A549 treated with CpdA at 1 μM for 4 hours (cell line): ENCODE measurements at places on chromosomes 1 and 21. TPM values are rescaled to one million over a fixed set of nuclear protein-coding genes. Genes with fewer than 3 reads are reported as not detected.

Gene ABL2
- total RNA-seq, result 14.3 to 25.2 TPM (median 15.5 TPM) in 5 replicates

Gene PWP2
- 1.0 to 4.8 TPM (median 2.1 TPM) in 5 replicates for total RNA-seq

Gene FAM89A
- 14.4 to 18.5 TPM (median 17.2 TPM) in 5 replicates for total RNA-seq

Gene TMEM9
- total RNA-seq, result 79.3 to 91.4 TPM (median 84.9 TPM) in 5 replicates

Gene FCER1G
- 0.18 TPM in 1 of 5 replicates, not detected in the others for total RNA-seq

Gene VHLL
- not detected in 5 replicates for total RNA-seq

Gene DDAH1
- 5.6 to 6.9 TPM (median 6.5 TPM) in 5 replicates for total RNA-seq

Gene MDM4
- total RNA-seq, result 3.5 to 5.6 TPM (median 4.3 TPM) in 5 replicates

Gene FAM43B
- 3.6 to 6.6 TPM (median 5.7 TPM) in 5 replicates for total RNA-seq

Gene TARS2
- 19.4 to 25.9 TPM (median 22.6 TPM) in 5 replicates for total RNA-seq

Gene LCE6A
- not detected in 5 replicates for total RNA-seq

Gene THEM5
- not detected in 5 replicates for total RNA-seq

Gene ATP8B2
- total RNA-seq, result 22.0 to 38.9 TPM (median 31.0 TPM) in 5 replicates

Gene BCL2L15
- 0.48 to 1.7 TPM (median 0.85 TPM) in 4 of 5 replicates, not detected in the other for total RNA-seq

Gene LEFTY2
- not detected in 5 replicates for total RNA-seq

Gene GPATCH2
- 7.7 to 11.2 TPM (median 8.5 TPM) in 5 replicates for total RNA-seq

Gene NTMT2
- total RNA-seq, result not detected in 5 replicates

Gene GLIS1
- total RNA-seq, result 0.02 to 0.05 TPM in 2 of 5 replicates, not detected in the others

Gene LCE2B
- total RNA-seq, result not detected in 5 replicates

Gene ACOT11
- 1.4 to 2.3 TPM (median 2.1 TPM) in 5 replicates for total RNA-seq

Gene ZSCAN20
- total RNA-seq, result 1.5 to 2.0 TPM (median 1.9 TPM) in 5 replicates

Gene SNX7
- total RNA-seq, result 23.0 to 41.6 TPM (median 24.7 TPM) in 5 replicates

Gene NTNG1
- not detected in 5 replicates for total RNA-seq

Gene DCST1
- total RNA-seq, result 0.02 TPM in 1 of 5 replicates, not detected in the others

Gene PRR9
- total RNA-seq, result not detected in 5 replicates

Gene CELSR2
- total RNA-seq, result 3.8 to 6.4 TPM (median 5.5 TPM) in 5 replicates
